ENCODE measurements at places on chromosomes 2 and 18.
A peak's percentile ranks its signal among the peaks of the same experiment; 100 is the strongest.

DNA sequence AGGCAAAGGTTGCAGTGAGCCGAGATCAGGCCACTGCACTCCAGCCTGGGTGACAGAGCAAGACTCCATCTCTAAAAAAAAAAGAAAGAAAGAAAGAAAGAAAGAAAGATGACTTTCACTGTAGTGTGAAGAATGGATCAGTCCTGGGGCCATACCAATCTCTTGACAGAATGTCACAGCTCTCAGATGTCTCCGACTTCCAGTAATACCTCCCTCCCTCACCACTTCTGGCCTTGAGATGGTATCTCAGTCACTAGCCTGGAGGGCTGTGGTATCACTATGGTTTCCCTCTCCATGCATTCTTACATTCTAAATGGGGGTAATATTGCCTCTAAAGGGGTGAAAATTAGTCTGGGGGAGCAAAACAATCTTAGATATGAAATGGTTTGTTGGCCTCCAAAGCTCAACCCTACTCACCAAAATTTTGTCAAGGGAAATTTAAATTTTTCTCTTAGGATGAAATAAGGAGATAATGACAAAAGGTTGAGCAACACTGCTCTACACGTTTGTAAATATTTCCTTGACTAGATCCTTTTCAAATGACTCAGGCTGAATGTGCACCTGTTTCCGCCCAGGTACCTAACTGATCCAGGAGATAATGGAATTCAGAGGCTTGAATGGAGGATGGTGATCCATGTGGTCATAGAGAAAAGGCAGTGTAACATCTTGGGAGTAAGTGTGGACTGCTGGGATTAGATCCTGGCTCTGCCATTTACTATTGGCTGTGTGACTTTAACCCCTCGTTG, 19.9 kb upstream of the SPRED2 start:
- DNase-seq, result no peak

GRCh38 chr18:55699233-55699765, 111.3 kb upstream of the TCF4 start:
- DNase-seq, result no peak

GRCh38 chr2:154133823-154134222, 262.1 kb downstream of the GALNT13 start:
- DNase-seq, result no peak

- DNase-seq, result no peak
These were observed 202.9 kb downstream of the MIB1 start for GRCh38 chr18:21943456-21943855.

- DNase-seq, result no peak
These were observed 6.4 kb downstream of the ASPRV1 start for GRCh38 chr2:69955029-69955428.

- no peak for DNase-seq
These were observed 508.4 kb downstream of the PLCL1 start for GRCh38 chr2:198312596-198313483.

DNA sequence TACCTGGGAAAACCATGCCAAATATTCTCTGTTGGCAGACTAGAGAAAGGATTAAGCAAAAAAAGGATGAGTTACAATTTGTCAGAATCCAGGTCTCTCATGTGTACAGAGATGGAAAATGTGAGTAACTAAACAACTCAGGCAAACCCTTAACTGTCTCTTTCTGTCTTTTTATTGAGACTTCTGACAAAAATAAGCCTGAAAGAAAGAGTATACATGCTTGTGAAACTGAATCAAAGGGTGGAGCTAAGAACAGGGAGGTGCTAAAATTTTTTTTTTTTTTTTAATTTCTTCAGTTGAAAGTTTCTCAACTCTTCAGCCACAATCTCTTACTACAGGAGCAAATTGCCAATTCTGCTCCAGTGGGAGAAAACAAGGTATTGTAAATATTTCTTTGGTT, at the start of gene SERPINB10:
Gene SERPINB10, plus strand, starts transcription at position 295 of the 400 bp plus-strand sequence. CDS start 7,553 bp downstream, outside the sequence.
- DNase-seq, result no peak

GRCh38 chr2:168912466-168912865, 11.4 kb downstream of the G6PC2 start:
- DNase-seq, result no peak

GRCh38 chr2:190546734-190547133, 12.2 kb upstream of the NEMP2 start:
- no peak for DNase-seq

DNA sequence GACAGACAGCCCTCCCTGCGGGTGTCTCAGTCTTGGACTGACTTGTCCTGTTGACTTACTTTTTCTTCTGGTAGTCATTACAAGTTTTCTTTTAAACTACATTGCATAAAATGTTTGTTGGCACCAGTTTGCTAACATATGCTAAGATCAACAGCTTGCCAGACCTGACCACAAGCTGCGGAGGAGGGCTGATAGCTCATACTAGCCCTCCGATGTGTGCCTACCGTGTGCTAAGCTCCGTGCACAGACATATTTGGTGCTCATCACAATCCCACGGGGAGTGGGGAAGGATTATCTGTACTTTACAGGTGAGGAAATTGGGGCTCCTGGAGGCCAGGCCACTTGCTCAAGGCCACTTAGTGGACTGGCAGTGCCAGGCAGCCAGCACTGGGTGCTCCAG, 72.8 kb upstream of the YPEL5 start:
- no peak for DNase-seq

GRCh38 chr2:70084973-70085710, 2.1 kb upstream of the PCBP1 start:
- no peak for DNase-seq

DNA sequence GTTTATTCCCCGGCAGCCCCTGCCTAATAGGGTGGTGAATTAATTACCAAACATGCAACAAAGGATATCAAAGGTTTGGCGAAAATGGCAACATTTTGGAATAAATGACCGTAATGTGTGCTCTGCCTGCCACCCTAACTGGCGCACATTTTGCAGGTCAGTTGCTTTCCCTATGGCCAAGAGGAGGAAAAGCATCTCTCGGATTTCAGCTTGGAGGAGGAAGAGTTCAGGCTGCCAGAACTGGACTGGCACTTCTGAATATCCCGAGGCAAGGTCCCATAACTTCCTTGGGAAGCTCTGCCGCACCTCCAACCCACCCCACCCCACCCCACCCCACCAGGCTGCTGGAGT, 37.1 kb downstream of the SLC25A52 start:
- no peak for DNase-seq

DNA sequence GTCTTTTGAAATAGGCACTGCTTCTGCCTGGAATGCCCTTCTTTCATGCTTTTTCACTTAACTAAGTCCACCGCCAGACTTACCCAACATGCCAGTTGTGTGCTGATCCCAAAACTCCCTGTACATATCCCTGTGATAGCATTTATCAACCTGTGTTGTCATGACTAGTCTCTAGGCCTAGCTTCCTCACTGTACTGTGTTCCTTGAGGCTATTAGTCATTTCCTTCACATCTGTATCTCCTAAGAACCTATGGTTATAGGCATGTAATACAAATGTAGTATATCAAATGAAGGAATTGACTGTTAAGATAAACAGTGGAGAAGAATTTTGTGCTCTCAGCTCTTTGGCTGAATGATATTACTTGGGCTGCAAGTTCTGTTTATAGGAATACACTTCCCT, 184.3 kb downstream of the CYRIA start:
- DNase-seq, result no peak

- DNase-seq, result no peak
These were observed 10.0 kb downstream of the SUCLG1 start for GRCh38 chr2:84449055-84449454.

DNA sequence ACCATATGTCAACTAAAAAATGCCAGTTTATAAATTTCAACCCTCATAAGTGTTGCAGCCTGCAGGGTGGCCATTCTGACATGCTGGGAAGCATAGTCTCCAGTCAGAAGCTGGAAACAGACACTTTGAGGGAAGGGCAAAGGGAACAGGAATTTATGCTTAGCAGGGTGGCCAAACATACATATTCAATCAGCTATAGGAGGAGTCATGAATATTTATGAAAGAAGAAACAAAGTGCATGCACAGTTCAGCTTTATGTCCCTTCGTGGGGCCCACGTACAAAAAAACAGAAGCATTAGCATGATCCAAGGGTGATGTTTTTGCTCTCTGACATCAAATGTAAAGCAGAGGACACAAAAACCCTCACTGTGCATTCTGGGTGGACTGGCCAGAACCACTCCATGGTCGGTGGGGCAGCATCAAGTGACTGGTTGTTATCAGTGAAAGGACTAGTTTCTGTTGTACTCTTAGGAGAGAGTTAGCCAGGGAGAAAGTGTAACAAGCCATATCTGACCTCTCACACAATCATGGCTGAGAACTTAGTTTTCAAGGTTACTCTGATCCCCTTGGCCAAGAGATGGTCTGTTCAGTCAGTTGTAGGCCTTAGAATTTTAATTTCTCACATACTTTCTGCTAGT, 9.9 kb upstream of the PDE11A start:
- DNase-seq, result no peak

DNA sequence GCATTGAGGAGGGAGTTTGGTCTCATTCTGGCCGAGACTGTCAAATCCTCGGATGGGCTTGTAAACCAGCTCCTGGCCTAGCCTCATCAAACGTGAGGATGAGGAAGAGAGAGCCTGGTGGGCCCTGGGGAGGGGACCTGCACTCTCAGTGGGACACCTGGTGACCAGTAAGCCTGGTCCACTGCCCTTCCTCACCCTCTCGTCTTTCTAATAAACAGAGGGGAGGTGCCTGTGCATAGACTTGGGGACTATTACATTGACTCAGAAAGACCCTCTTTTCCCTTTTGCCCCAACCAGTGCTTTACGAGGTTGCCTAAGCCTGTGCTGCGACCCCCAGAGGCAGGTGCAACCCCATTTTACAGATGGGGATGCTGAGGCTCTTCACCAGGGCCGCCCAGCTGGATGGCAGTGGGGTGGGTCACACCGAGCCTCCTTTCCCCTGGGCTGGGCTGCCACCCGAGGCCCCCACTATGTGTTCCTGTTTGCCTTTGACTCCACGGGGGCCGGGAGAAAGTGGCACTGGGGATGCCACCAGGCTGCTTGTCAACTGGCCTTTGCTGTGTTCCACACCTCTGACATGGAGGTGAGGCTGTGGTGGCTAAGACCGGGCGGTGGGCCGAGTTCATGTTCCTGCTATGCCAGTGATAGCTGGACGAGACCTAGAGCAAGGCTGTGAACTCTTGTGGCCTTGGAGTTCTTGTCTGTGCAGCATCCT, 85.9 kb downstream of the GLI2 start:
- DNase-seq, result no peak

DNA sequence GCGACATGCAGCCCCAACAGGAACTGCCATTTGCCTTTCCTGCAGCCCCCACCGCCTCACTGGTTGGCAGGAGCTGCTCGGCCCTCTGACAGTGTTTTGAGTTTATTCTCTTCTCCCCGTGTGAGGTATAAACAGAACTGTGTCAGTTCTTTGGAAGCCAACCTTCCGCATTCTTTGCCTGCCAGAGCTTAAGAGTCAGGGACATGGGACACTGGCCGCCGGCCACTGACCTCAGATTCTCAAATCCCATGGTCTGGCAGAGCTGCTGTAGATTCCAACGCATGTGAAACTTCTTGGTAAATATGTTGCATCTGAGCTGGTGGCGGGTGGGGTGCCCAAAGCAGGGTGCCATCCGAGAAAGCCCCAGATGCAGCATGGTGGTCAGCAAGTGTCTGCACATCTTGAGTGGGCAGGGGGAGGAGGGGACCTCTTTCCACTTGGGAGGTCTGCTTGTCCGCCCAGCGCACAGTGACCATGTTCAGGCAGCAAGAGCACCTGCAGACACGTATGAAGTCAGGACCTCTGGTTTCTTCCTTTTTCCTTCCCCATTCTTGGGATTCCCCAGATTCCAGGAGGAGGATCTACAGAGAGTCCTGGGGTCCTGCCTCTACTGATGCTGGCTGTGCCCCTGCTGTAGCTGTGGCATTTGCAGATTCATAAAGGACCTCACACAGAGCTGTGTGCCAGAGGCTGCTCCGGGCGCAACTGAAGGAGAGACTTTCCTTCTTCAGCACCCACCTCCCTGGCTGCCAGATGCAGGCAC, 23.8 kb downstream of the ASB18 start:
- peak; percentile 16 for DNase-seq

GRCh38 chr2:95043300-95044093, 18.0 kb downstream of the MAL start:
- DNase-seq, result peak; percentile 34

DNA sequence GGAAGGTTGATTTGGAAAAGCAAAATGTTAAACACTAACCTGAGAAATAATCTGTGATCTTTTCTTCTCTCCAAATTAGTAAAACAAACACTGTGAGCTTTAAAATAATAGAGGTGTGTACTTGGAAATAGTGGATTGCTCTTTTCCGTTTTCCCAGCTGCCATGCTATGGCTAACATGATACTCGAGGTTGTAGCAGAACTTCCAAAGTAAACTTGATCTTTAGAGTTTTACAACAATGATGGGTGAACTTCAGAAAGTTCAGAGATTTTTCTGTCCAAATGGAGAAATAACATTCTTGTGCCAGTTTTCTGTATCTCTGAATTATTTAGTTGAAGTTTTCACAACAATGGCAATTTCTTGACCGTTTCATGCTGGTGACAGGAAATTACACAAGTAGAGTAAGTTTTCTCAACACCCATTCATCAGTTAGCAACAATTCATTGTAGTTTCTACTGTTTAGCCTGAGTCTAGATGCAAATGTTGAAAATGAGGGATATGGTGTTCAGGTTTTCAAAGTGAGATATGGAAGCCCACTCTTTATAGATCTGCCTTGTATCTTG, 135.3 kb upstream of the CTAGE1 start:
- DNase-seq, result no peak

DNA sequence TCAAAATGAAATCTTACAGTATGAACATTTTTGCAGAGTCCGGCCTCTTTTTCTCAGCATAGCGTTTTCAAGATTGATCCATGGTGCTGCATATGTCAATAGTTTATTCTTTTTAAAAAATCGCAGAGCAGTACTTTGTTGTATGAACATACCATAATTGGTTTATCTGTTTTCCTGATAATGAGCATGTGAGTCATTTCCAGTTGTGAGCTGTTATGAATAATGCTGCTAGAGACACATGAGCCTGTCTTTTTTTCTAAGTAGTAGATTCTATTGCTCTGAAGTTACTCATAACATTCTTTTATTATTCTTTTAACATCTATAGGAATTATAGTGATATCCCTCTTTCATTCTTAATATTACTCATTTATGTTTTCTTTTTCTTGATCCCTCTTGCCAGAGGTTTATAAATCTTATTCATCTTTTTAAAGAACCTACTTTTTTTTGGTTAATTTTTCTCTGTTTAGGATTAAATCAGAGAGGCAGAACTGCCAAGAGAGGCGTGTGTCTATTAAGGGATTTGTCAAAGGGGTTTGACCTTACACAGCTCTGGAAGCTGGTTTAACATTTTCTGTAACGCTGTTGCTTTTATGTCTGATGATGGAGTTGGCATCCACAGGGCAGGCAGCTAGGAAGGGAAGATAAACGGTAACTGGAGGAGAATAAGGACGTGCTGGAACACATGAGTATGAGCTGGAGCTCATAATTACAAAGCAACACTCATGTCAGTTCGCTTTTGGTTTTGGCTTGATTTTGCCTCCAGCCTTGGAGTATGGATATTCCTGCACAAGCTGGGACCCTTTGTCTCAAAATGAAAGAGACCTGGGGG, 47.4 kb downstream of the MGAT5 start:
- no peak for DNase-seq

- peak; percentile 8 for DNase-seq
These were observed at the start of gene CFAP65 for GRCh38 chr2:219041252-219041651. TSS of gene CFAP65 (minus strand) at chr2:219041516. CDS start at chr2:219039048, 2,468 bp downstream.
